Activated CD4-positive, alpha-beta T cell treated with anti-CD3 and anti-CD28 coated beads, Interleukin-2, amount 50 U/mL, for 1 hour (primary cell): ENCODE measurements at places on chromosomes 5 and 9.

- no peak for DNase-seq
These were observed 15.2 kb upstream of the NSG2 start for GRCh38 chr5:174030286-174030685.

DNA sequence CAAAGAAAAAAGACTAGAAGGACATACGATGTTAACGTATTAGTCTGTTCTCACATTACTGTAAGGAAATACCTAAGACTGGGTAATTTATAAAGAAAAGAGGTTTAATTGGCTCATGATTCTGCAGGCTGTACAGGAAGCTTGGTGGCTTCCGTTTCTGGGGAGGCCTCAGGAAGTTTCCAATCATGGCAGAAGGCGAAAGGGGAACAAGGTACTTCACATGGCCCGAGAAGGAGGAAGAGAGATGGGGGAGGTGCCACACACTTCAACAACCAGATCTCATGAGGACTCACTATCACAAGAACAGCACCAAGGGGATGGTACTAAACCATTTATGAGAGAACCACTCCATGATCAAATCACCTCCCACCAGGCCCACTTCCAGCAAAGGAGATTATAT, 110.1 kb downstream of the CARTPT start:
- DNase-seq: no peak

GRCh38 chr9:121714075-121714705, 62.8 kb downstream of the DAB2IP start:
- no peak for DNase-seq

- DNase-seq: no peak
These were observed 486 bp downstream of the NPDC1 start for GRCh38 chr9:137045294-137046087.

DNA sequence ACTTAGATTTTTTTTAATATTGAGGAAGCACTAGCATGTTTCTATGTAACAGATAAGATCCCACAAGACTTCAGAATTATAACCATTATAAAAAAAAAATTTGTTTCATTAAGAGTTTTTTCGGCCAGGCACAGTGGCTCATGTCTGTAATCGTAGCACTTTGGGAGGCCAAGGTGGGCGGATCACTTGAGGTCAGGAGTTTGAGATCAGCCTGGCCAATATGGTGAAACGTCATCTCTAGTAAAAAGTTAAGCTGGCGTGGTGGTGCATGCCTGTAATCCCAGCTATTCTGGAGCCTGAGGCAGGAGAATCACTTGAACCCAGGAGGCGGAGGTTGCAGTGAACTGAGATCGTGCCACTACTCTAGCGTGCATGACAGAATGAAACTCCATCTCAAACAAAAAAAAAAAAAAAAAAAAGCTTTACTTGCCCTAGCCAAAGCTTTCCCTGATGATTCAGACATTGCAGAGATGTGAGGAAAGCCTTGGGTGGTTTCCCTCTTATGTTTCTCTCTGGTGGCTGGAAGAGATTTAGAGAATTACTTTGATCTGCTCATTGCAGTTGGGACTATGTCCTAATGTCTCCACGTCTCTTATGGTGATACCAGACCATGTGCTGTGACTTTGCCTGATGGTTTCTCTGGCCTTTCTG, 65.4 kb downstream of the EGFLAM start:
- DNase-seq: no peak

- no peak for DNase-seq
These were observed 899 bp upstream of the MED10 start for GRCh38 chr5:6379246-6379645.

DNA sequence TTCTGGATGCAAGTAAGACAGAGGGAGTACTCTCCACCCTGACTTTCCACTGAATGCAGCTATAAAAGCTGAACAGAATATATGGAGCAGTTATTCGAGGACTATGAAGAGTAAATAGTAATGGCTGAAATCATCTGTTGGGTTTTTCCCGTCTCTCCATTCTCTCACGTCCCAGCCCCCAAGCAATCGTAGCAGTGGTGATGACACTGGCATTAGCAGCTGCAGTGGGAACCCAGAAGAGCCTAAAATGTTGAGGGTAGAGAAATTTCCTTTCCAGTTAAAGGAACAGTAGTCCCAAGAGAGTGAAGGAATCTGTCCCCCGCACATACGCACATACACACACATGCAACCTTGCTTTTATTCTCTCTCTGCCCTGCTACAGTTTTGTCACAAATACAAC, 33.2 kb downstream of the MED27 start:
- no peak for DNase-seq

DNA sequence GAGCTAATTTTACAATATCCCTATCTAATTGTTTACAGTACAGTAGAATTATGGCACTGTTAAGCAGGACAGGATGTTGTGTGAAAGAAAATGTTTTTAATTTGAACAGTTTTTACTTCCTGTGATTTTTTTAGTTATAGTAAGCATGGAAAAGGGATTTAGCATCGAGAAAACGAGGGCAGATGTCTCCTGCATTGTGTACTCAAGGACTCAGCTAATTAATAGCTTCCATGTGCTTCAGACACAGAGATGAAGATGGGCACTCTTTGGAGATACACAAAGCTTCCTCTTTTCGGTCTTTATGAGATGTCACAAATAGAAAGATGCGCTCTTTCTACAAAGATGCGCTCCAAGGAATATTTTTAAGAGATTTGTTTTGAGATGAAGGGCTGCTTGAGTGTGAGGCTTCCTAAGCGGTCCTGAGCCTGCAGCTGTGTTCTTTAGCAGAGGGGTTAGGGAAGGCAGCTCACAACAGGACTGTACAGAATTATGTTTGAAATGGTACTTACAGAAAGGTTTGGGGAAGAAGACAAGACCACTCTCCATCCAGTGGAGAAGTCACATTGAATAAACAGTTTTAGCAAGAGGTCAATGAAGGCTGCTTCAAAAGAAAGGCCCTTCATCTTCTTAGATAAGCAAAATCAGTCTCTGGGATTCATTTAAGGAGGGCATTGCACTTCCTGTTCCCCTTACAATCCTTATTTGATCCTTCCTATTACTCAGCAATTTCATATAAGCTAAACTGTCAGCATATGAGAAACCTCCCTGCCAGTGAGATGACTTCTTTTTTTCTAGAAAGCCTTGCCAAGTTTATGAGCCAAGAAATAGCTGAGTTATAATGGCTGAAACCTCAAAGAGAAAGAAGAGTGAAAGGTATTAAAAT, 311.5 kb downstream of the EFNA5 start:
- no peak for DNase-seq
